ENCODE measurements at places on chromosomes 2 and 18.

- DNase-seq, result no peak
Measured at GRCh38 chr2:176844461-176844860, 368.1 kb upstream of the HNRNPA3 start.

GRCh38 chr2:187918996-187919821 is 365.0 kb upstream of the TFPI start:
- DNase-seq, result no peak

DNA sequence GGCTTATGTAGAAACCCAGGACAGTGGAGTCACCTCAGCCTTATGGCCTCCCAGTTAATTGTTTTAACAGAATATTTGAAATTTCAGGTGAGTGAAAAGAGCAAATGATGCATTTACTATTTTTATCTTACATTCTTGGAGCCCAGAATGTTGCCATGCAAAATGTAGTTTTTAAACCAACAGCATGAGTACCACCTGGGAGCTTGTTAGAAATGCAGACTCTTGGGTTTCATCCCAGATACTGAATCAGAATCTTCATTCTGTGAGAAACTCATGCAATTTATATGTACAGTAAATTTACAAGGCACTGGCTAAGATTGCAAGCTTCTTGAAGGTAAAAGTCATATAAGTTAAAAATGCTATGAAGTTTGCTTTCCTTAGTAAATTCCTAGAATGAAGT is 654.5 kb upstream of the CDH2 start:
- DNase-seq, result no peak

DNA sequence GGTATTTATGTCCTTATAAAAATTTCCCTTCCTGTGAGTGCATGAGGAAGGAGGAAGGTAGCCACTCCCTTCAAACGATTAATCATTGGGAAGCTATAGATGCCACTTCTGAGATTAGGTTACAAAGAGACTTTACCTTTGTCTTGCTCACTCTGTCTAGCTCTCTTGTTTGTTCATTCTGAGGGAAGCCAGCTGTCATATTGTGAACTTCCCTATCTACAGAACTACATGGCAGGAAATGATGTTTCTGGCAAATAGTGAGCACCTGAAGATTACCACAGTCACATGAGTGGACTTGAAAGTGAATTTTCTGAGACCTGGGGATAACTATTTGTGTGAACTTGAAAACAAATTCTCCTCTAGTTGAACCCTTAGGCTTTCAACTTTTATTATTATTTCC is 776.8 kb downstream of the CCDC85A start:
- no peak for DNase-seq
